Activated naive CD4-positive, alpha-beta T cell (primary cell): ENCODE measurements at places on chromosomes 6 and 20.
A peak's percentile ranks its signal among the peaks of the same experiment; 100 is the strongest.

DNA sequence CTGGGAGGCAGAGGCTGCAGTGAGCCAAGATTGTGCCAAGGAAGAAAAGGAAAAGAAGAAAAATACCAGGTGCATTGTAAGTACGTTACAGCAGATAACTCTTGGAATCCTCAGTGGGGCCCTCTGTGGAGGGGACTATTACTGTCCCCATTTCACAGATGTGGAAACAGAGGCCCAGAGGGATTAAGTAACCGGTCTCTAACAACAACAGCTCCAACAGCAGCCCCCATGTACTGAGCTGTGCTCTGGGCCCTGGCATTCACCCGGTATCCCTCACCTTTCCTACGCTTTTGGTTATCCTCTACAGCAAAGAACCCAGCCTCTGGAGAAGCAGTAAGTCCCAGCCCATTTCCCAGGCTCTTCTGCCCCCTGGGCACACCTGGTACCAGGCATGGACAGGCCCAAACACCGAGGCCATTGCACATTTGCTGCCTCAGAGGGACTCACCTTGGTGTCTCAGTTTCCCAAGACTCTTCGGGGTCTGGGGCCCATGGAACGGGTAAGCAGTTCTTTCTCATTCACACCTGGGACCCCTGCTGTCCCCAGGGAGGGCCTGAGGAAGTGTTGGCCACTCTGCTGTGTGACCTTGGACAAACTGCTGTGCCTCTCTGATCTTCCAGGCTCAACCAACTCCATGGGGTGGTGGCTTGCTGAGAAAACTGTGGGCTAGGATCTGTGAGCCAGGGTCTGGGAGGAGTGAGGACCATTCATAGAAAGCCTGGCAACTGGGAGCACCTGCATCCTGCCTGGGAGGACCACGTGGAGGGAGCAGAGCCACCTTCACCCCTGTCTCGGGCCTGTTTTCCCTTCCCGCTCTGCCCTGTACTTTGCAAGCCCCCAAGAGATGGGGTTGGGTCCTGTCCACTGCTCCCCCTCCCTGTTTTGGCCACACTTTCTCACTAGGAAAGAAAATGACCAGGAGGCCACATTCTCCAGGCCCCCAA, 59.9 kb downstream of the SNAI1 start:
- DNase-seq: no peak

DNA sequence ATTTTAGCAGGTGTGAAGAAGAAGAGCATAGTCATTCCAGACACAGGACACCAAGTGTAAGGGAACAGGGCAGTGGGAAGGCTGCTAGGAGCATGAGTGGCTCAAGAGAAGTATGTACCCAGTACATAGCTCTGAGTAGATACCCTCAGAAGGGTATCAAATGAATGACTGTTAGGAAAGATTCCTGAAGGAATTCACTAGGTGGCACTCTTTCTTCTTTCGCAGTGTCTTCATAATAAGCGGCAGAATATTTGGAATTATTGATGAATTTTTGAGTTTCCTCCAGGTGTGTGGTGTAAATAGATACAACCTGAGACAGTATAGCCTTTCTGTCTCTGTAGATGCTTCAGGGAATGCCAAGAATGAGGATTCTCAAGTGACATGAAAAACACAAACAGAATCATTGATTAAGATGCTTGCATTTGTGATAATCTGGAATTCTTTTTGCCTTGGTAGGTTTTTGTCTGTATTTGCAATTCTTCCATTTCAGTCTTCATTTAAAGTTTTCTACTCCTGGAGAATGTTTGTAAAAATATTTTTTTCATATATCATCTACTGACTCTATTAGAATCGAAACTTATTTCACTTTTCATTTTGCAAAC, 264.3 kb upstream of the RIMS1 start:
- no peak for DNase-seq

DNA sequence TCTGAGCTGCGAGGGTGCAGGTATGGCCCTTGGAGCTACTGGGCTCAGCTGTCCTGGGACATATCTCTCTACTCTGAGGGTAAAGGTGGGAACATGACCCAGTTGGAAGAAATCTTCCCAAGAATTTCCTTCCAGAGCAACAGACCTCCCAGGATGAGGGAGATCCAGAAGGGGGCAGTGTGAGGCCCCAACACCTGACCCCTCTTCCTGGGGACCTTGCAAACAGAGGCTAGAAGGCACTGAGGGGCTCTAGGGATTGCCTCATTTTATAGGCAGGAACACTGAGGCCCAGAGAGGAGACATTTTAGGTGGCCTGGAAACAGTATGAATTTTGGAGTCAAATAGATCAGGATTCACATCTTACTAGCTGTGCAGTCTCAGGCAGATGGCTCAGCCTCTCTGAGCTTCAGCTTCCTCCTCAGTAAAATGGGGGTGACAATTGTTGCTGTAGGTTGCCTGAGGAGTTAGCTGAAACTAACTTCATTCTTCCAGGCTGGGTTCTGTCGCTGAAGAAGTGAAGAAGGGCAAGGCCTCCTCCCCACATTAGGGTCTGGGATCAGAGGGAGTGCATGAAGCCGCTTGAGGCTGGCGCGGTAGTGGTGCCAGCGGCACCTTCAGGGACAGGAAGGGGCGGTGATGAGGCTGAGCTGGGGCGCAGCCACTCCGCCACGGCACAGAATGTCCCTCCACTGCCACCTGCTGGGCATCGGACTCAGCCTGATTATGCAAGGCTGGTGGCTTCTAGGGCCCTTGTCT, 11.4 kb downstream of the KCNK17 start:
- peak; percentile 67 for DNase-seq

DNA sequence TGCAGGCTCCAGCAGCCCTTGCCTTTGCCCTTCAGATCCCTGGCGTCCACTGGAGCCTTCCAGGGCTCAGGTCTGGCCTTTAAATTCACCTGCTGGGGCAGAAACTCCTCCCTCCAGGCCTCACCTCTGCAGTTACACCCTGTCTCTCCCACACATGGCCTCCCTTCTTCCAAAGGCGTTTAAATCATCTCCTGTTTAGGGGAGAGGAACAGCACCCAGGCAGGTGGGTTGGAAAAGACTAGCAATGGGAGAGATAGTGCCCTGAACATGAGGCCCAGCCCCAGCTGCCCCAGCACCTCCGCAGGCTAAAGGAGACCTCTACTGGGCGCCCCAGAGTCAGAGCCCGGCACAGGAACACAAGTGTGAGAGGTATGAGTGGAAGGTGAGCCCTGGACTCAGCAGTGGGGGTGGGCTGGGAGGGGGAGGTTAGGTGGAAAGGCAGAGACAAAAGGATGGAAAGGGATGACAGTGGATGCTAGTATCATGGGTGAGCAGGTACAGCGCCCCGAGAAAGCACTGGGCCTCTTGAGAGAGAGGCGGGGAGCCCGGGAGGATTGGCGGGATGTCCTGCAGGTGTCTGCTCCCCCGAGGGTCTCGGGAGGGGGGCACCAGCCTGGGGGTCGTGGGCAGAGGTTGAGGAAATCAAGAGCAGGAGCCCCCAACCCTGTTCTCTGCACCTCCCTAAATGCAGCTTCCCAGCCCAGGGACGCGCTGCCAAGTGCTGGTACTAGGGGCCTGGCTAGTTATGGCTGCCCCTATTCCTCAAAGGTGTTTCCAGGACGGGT, at the start of gene CST9:
Gene CST9 (minus strand): TSS at position 51 of the 785 bp plus-strand sequence. CDS start 53 bp downstream, outside the sequence.
- no peak for DNase-seq

GRCh38 chr6:84253380-84253779, 25.9 kb upstream of the CEP162 start:
- no peak for DNase-seq

DNA sequence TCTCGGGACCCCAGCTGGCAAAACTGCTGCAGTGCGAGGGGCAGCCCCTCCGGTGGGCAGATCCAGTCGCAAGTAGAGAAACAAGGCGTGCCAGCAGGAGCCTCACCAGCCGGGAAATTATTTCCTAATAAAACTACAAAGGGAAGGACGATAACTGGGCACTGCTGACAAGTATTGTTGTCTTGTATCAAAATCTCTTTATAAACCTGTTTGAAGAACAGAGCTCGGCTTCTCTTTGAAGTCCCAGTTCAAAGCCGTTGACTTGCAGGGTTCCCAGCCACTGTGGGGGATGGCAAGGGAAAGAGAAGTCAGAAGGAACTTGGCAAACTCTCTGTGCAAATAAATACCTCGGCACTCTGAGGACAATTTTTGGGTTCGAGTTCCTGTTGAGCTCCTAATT, 504.5 kb downstream of the CD83 start:
- no peak for DNase-seq

DNA sequence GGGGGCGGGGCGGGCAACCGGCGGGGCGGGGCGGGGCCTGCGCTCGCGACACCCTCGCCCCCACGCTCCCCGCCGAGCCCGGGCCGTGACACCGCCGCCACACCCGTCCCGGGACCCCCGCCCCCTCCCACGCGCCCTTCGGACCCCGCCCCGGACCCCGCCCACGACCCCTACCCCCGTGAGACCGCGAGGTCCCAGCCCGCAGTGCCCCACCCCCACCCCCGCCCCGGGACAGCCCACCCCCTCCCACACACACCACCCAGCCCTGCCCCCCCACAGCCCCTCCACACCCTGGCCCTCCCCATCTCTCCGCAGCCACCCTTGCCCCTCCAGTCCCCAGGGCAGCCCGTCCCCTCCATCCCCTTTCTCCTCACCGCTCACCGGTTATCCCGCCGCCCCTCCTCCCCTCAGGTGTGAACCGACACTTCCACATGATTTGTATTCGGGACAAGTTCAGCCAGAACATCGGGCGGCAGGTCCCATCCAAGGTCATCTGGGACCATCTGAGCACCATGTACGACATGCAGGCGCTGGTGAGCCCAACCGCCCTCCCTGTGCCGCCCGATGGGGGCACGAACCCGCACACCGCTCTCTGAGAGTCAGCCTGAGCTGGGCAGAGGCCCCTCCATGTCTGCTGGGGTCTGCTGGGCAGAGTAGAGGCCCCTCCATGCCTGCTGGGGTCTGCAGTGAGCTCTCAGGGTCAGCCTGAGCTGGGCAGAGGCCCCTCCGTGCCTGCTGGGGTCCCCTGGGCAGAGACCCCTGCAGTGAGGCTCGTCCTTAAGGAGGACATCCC, 622 bp downstream of the MRGBP start:
- DNase-seq: no peak

- no peak for DNase-seq
These were observed 96.8 kb downstream of the TENT5A start for GRCh38 chr6:81655696-81656095.

GRCh38 chr6:22579439-22579838, 10.1 kb downstream of the HDGFL1 start:
- no peak for DNase-seq

DNA sequence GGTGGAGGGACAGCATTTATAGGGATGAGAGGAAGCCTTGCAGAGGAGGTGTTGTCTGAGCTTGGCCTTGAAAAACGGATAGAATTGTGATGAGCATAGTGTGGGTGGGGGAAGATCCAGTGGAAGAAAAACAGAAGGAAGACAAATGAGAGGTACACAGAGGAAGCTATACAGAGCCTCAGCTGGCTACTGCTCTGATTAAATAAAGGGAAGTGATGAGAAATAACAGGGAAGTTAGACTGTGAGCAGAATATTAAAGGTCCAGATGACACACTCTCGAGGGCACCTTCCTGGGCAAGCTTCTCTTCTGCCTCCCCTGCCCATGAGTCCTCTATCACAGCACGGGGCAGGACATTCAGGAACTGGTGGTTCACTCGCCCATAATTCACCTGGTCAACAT, 182.3 kb downstream of the KIF16B start:
- no peak for DNase-seq

DNA sequence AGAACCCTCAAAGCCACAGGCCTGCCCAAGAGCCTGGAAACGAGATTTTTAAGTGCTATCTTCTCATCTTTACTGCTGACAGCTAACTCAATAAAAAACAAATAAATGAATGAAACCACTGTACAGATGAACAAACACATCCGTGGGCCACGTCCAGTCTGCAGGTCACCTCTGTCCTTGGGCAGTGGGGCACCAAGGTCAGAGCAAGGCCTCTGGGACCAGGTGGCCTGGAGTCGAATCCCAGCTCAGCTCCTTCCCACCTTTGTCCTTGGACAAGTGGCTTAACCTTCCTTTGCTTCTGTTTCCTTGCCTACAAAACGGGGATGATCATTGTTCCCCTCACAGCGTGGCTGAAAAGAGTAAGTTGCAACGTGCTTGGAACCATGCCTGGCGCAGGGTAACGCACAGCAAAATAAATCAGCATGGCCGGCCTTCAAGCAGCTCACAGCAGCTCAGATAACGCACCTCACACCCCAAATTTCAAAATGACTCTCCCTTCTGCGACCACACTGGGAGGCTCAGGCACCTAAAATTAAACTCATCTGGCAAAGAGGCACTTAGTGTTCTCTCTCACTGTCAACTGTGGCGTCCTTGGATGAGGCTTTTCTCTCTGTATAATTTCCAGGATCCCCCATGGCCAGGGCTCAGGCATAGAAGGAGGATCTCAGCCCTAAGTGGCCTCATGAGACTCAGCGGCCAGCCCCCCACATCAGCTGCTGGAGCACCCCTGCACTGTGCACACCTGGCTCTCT, 35.7 kb downstream of the RRBP1 start:
- no peak for DNase-seq

DNA sequence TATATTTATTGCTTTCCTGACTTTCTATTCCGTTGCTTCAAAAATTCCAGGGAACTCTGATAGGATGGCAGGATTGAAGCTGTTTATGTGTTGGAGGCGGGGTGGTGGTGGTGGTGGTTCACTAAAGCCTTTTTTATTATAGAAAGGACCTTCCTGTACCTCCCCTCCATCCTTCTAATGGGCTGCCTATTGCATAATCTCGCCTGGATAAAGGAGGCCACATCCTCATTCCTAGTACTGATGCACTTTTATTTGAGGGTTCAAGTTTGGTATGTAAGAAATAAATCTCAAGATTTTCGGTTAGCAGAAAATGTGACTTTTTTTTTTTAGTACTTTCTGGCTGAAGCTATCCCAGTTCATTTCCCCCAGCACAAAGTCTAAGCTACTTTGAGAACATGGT, 18.7 kb upstream of the CTAGE9 start:
- DNase-seq: no peak

DNA sequence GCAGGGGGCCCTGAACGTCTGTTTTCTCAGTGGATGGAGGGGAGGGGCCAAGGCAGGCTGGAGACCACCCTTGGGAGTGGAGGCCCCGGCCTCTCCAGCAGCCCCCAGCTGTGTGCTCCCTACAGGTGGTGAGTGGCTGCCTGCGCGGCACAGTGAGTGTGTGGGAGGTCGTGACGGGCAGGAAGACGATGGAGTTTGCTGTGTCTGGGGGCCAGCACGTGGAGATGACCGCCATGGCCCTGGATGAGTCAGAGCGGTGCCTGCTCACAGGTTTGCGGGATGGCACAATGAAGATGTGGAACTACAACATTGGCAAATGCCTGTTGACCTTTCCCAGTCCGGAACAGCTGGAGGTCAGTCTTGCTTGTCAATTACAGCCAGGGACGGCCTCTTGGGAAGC, 52.6 kb downstream of the EFCAB8 start:
- no peak for DNase-seq

GRCh38 chr6:152634773-152635172, 2.4 kb downstream of the SYNE1 start:
- DNase-seq: no peak

- no peak for DNase-seq
These were observed 420.1 kb downstream of the NKAIN2 start for GRCh38 chr6:124223611-124224345.
